WTC11 (cell line): ENCODE measurements at places on chromosomes 11 and 22.

DNA sequence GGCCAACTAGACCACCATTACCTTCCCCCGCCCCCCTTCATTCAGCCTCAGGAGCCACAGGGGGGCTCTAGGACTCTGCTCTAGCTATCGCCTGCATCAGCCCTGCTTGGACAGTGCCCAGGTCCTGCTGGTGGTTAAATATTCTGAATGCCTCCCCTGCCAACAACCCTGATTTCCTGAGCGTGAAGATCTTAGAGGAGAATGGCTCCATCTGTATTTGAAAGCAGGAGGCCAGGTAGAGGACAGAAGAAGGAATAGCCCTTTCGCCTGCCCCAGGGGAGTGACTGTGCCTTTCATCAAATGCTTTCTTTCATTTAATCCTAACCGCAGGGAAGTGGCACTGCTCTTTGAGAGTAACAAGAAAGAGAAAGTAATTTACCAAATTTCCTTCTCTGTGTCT, 69.2 kb downstream of the ISX start:
- no peak for DNase-seq

DNA sequence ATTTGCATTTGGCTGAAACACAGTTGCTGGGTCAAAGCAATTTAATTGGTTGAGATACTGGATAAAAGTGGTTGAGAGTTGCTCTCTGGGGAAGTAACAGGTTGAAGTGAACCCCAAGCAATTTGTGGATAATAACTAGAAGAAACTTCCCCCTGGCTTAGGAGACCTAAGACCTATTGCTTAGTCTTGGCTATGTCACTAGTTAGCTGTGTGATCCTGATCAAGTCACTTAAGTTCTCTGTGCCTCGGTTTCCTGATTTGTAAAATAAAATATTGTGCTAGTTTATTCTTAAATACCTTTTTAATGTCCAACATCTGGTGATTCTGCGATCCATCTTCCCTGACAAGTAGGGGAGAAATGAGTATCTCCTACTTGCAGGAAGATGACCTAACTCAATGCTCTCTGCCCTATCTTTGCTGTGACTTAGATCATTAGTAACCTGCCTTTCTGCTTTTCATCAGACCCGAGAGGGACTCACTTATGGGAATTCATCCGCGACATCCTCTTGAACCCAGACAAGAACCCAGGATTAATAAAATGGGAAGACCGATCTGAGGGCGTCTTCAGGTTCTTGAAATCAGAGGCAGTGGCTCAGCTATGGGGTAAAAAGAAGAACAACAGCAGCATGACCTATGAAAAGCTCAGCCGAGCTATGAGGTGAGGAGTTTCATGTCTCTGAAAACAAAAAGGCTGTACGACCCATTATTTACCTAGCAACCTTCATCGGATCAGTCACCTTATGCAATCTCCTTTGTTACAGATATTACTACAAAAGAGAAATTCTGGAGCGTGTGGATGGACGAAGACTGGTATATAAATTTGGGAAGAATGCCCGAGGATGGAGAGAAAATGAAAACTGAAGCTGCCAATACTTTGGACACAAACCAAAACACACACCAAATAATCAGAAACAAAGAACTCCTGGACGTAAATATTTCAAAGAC, 37.5 kb downstream of the EHF start:
- DNase-seq = no peak

DNA sequence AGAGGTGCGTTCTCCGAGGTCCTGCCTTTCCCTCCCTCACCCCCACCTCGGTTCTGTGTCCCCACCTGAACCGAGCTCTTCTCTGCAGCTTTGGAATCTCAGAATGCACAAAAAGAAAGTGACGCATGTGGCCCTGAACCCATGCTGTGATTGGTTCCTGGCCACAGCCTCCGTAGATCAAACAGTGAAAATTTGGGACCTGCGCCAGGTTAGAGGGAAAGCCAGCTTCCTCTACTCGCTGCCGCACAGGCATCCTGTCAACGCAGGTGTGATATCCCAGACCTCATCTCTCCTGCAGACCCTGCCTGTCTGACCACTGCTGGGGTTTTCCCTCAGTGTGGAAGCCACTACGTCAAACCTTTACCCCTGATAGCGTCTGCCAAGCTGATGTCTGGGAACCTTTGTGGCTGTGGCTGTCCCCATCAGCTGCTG, 13.9 kb downstream of the ACP2 start:
- DNase-seq = no peak

DNA sequence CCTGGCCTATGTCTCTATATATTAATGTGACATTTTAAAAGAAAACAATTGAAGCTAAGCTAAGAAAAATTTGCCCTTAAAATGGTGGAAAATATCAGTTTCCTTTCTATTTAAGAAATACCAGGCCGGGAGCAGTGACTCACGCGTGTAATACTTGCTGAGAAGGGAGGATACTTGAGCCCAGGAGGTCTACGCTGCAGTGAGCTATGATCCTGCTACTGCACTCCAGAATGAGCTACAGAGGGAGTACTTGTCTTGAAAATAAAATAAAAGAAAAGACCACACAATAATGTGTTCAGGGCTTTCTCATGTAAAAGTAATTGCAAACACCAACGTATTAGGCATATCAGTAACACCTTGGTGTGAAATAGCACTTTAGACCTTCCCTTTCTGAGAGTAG, 1.4 kb upstream of the PRSS23 start:
- DNase-seq = no peak

GRCh38 chr11:20249796-20250195, 89.5 kb upstream of the DBX1 start:
- no peak for DNase-seq

DNA sequence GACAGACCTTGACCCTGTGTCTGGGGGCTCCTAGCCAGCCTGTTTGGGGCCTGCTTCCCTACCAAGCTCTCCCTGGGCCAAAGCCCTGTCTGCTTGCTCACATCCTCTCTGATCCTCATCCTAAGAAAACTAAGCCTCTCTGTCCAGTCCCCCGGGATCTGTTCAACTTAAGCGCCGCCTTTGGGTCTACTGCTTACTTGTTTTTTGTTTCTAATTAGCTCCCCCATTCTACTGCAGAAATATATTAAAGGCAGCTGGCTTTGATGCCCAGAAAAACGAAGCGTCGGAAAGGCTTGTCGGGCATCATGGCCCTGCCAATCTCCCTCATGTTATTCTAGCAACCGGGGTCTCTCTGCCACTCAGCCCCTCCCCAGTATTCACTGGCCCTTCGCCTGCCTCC, 3.4 kb downstream of the DSCAML1 start:
- no peak for DNase-seq

- DNase-seq = no peak
Observed at GRCh38 chr11:44574610-44575287, 9.3 kb downstream of the CD82 start.

- no peak for DNase-seq
Observed at GRCh38 chr11:45918962-45919675, 1.4 kb upstream of the PEX16 start.

- peak; percentile 91 for DNase-seq
Observed at GRCh38 chr11:65498977-65499712, at the start of gene MALAT1. MALAT1 (plus strand) TSS chr11:65499045.

DNA sequence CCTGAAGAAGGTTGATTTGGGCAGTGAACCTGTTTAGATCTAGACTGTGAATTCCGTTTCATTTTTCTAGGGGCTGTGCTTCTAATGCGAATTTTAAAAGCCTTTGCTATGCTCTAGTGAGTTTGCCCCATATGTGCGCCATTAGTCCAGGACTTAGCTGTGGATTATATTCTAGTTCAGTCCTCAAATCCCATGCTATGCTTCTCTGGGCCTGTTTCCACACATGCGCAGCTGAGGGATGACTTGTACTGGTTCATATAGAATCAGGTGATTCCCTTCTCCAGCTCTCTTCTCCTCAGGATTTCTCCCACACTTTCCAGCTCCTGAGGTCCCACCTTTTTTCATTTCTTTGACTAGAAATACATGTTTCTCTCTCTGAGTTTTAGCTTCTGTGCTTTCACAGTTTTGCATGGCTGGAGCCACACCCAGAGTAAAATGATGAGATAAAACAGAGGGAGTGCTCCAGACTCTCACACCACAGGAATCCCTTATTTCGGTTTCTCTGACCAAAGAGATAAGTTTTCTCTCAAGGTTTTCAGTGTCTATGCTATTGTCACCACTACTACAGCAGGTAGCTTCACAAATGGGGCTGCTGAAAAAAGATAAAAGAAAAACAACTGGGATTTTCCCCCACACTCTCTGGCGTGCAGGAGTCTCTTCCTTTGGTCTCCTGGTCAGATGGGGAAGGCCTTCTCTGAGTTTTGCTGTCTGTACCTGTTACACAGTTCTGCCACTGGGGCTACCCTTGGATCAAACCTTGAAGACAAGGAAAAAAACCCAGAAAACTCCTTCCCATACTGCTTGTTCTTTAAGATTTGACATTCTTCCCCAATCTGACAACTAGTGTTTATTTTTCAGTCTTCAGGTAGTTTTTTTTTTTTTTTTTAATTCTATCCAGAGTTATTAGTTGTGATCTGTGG, 96.2 kb upstream of the TEAD1 start:
- DNase-seq = no peak

DNA sequence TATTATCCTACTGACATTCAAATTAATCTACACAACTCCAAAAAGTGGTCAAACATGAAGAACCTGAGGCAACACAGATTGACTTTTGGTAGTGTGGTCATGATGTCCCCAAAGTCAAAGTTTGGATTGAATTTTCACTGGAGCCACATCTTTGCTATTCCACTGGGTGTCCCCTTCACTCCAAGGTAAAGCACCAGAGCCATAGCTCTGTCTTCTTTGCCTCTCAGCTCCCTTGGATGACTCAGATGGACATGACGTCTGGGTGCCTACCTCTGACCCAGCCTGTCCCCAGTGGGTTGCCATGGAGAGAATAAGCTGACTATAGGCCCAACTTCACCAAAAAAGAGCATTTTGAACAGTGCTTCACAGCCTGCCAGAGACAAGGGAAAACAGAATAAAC, 57.4 kb upstream of the ARHGAP42 start:
- DNase-seq = no peak
